Vagina (tissue), 2 donors: ENCODE measurements at places on chromosomes 11 and 22. TPM values are rescaled to one million over a fixed set of nuclear protein-coding genes. Genes with fewer than 3 reads are reported as not detected.

BCO2 gene
- total RNA-seq, result 11.0 TPM

ANO9 gene
- total RNA-seq, result 12.0 TPM

DNA sequence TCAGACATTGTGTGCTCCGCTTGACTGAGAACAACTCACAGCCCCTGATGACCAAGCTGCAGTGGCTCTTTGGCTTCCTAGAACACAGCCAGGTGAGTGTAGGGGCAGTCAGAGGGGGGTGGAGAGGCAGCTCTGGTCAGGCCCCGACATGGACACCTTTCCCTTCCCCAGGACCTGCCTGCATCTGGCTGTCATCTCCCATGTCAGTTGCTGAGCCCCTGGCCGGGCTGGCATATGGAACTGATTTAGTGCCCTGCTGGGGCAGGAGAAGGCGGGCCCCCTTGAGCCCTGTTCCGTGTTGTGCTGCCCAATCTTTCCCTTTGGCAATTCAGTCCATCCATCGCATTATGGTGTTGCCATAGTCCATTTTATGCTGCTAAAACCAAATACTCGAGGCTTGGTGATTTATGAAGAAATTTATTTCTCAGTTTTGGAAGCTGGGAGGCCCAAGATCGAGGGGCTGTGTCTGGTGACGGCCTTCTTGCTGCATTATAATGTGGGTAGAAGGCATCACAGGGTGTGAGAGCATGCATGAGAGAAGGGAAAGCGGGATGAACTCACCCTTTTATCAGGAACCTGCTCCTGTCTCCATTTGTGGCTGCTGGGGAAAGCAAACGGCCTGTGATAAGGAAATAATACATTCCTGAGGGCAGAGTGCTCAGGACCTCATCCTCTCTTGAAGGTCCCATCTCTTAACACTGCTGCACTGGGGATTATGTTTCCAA lies 19.0 kb downstream of the USP35 start:
- DNase-seq, result no peak
- no peak overlapping the region for H3K27ac ChIP-seq
- peaks cover 5% of the 10 kb centered on the region for H3K4me1 ChIP-seq
- no peaks in the 10 kb centered on the region for H3K27me3 ChIP-seq
- peaks cover 37% of the 10 kb centered on the region for H3K36me3 ChIP-seq

DNA sequence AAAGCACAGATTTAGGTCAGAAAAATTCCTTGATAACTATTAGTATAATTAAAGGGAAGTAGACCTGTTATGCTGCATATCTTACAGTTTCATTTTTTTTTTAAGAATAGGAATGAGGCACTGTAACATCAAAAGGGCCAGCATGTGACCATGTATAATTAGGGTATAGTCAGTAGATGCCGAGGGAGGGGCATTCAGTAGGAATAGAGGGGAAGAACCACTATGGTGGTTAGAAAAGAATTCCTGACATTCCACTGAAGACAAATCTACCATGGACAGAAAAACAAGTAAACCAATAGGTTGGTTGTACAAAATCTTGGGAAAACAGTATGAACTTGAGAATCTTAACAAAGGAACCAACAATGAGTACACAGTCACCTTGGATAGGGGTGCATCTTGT lies 78.4 kb upstream of the CCDC179 start:
- no peaks in the 10 kb centered on the region for H3K36me3 ChIP-seq
- no peak overlapping the region for H3K27ac ChIP-seq
- no peaks in the 10 kb centered on the region for H3K4me1 ChIP-seq
- H3K27me3 ChIP-seq, result no peaks in the 10 kb centered on the region
- DNase-seq, result no peak

DNA sequence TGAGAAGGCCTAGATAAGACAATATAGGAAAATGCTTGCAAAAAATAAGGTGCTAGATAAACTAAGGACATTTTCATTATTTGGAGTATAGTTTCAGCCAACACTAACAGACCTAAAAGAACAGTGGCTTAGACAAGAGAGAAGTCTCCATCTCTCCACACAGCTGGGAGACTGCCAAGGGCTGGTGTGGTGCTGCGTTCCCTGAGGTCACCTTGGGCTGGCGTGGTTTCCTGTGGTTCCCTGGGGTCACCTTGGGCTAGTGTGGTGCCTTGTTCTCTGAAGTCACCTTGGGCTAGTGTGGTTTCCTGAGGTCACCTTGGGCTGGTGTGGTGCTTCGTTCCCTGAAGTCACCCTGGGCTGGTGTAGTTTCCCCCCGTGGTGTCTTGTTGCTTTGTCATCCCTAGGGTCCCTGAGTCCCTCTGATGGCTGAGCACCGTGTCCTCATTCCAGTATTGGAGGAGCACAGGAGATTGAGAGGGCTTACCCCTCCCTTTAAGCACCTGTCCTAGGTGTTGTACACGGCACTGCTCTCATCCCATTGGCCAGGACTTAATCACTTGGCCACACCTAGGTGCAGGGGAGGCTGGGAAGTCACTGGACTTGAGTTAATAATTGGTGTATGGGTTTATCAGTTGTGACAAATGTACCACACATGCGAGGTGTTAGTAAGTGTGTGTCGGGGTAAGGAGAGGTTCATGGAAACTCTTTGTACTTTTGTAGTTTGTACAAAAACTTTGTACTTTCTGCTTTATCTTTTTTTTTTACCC lies 14.9 kb downstream of the SAMM50 start:
- H3K4me3 ChIP-seq, result no peak overlapping the region
- H3K4me1 ChIP-seq, result no peaks in the 10 kb centered on the region
- no peaks in the 10 kb centered on the region for H3K27me3 ChIP-seq
- no peak overlapping the region for H3K27ac ChIP-seq

DNA sequence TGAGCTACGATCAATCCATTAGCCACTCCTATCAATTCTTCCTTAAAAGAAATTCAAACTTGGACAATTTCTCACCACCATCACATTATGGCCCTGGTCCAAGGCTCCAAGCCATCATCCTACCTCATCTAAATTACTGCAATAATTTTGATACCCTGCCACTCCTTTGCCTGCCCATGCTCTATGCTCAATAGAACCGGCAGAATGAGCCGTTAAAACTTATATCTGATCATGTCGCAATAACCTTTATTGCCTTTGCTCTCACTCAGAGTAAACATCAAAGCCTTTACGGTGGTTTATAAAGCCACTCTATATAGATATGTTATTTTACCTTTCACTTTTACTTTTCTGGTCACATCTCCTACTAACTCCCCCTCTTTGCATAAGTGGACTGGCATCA lies 2392.1 kb upstream of the RAG2 start:
- no peaks in the 10 kb centered on the region for H3K36me3 ChIP-seq
- DNase-seq, result no peak
- no peak overlapping the region for H3K4me3 ChIP-seq
- H3K27ac ChIP-seq, result no peak overlapping the region
- H3K4me1 ChIP-seq, result no peaks in the 10 kb centered on the region

- no peak overlapping the region for H3K27ac ChIP-seq
- H3K36me3 ChIP-seq, result no peaks in the 10 kb centered on the region
- H3K4me3 ChIP-seq, result no peak overlapping the region
- H3K27me3 ChIP-seq, result no peaks in the 10 kb centered on the region
- peaks cover 13% of the 10 kb centered on the region for H3K4me1 ChIP-seq
Observed at GRCh38 chr22:32340411-32340810, 17.3 kb upstream of the RFPL3 start.

- H3K27ac ChIP-seq, result no peak overlapping the region
- H3K36me3 ChIP-seq, result no peaks in the 10 kb centered on the region
Observed at GRCh38 chr11:28139841-28140415, 31.7 kb downstream of the METTL15 start.

- no peaks in the 10 kb centered on the region for H3K36me3 ChIP-seq
- DNase-seq, result no peak
- H3K27me3 ChIP-seq, result no peaks in the 10 kb centered on the region
- no peaks in the 10 kb centered on the region for H3K4me1 ChIP-seq
Observed at GRCh38 chr11:23404225-23405160, 544.2 kb upstream of the CCDC179 start.

DNA sequence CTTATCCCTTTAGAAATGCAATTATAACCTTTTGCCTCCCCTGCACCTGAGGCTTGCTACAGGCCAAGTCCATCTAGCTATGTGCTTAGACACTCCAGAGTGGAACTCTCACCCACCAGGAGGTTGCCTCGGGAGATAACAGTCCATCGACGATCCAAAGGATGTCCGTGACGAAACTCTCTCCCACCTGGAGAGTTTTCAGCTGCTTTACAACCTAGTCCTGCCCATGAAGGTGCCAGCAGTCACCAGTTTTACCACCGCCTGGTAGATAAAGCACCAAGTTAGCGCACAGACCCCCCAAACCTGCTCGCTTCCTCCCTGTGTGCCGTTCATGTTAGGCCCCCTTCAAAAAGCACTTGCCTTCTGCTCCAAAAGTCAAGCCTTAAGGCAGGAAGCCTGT lies 53.1 kb upstream of the SHISAL1 start:
- peaks cover 45% of the 10 kb centered on the region for H3K4me1 ChIP-seq
- no peak overlapping the region for H3K27ac ChIP-seq
- no peaks in the 10 kb centered on the region for H3K36me3 ChIP-seq
- DNase-seq, result no peak

GRCh38 chr11:98136357-98136756 lies 884.4 kb upstream of the CNTN5 start:
- H3K4me3 ChIP-seq, result no peak overlapping the region
- DNase-seq, result no peak
- H3K27me3 ChIP-seq, result no peaks in the 10 kb centered on the region
- no peaks in the 10 kb centered on the region for H3K36me3 ChIP-seq
- H3K4me1 ChIP-seq, result no peaks in the 10 kb centered on the region
- H3K27ac ChIP-seq, result no peak overlapping the region

DNA sequence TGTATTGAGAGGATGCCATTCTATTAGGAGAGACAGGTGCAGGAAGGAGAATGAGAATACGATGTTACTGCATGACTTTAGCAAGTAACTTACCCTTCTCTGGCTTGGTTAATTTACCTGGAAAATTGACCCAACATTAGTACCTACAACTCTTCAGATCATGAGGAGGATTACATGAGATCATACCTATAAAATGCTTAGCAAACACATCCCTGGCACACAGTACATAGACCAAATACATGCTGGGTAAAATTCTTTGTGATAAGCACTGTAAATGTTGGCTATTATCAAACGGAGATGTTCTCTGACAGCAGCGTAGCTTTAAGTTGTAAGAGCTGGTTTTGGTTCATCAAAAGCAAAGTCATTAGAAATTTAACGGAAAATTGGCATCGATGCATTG lies 28.8 kb downstream of the LARGE1 start:
- H3K27ac ChIP-seq, result no peak overlapping the region
- no peaks in the 10 kb centered on the region for H3K36me3 ChIP-seq
- no peak for DNase-seq
- H3K4me1 ChIP-seq, result peaks cover 29% of the 10 kb centered on the region

- H3K27me3 ChIP-seq, result no peaks in the 10 kb centered on the region
- DNase-seq, result no peak
- H3K27ac ChIP-seq, result no peak overlapping the region
- H3K4me1 ChIP-seq, result peaks cover 9% of the 10 kb centered on the region
- no peaks in the 10 kb centered on the region for H3K36me3 ChIP-seq
Observed at GRCh38 chr11:125932301-125932700, 13.5 kb upstream of the VSIG10L2 start.

GRCh38 chr11:102940714-102941588 lies 14.6 kb downstream of the MMP13 start:
- no peaks in the 10 kb centered on the region for H3K36me3 ChIP-seq
- DNase-seq, result no peak
- peaks cover 3% of the 10 kb centered on the region for H3K27me3 ChIP-seq
- no peak overlapping the region for H3K27ac ChIP-seq

GRCh38 chr11:101835506-101836063 lies 79.2 kb upstream of the CEP126 start:
- H3K4me1 ChIP-seq, result no peaks in the 10 kb centered on the region
- no peak for DNase-seq
- no peaks in the 10 kb centered on the region for H3K27me3 ChIP-seq
- no peak overlapping the region for H3K27ac ChIP-seq

DNA sequence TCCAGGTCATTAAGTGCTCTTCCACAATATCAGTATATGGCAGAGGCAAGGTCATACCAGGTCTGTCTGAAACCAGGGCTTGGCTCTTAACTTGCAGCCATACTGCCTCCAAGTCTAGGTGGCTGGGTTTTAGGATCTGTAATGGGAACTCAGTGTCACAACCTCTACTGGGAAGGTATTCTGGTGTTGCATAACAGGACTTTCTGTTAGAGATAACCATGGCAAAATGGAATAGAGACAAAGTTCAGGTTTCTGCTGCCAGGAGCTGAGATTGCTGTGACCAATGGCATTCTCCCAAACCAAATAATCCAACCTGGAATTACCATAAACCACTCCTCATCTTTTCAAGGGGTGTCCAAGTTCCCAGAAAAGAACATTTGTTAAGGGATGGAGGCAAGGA lies 6.8 kb upstream of the SAA1 start:
- H3K36me3 ChIP-seq, result no peaks in the 10 kb centered on the region
- H3K4me1 ChIP-seq, result no peaks in the 10 kb centered on the region
- DNase-seq, result no peak
- H3K27me3 ChIP-seq, result no peaks in the 10 kb centered on the region

DNA sequence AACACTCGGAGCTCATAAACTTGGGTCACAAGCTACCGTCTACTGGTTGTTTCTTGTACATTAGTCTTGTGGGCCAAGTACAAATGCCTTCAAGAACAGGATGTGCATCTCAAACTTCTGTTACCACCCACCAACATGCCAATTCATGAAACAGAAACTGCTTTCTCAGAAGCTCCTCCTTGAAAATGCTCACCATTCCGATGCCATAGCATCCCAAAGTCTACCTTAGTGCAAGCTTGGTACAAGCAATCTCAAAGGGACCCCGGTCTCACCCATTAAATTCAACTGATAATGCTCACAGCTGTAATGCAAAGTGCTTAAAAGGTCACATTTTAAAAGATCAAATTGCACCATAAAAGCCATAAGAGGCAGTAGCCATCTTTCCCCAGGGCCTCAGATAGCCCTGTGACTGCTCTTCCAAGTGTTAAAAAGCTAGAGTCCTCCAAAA lies 31.8 kb upstream of the CCDC34 start:
- peaks cover 33% of the 10 kb centered on the region for H3K4me1 ChIP-seq
- no peak overlapping the region for H3K4me3 ChIP-seq
- no peak overlapping the region for H3K27ac ChIP-seq
- no peaks in the 10 kb centered on the region for H3K36me3 ChIP-seq

- DNase-seq, result no peak
- no peaks in the 10 kb centered on the region for H3K27me3 ChIP-seq
- no peak overlapping the region for H3K4me3 ChIP-seq
- peaks cover 13% of the 10 kb centered on the region for H3K4me1 ChIP-seq
- H3K36me3 ChIP-seq, result no peaks in the 10 kb centered on the region
Observed at GRCh38 chr11:129368889-129369672, 6.6 kb upstream of the BARX2 start.
